ENCODE measurements at places on chromosomes 4 and X.

DNA sequence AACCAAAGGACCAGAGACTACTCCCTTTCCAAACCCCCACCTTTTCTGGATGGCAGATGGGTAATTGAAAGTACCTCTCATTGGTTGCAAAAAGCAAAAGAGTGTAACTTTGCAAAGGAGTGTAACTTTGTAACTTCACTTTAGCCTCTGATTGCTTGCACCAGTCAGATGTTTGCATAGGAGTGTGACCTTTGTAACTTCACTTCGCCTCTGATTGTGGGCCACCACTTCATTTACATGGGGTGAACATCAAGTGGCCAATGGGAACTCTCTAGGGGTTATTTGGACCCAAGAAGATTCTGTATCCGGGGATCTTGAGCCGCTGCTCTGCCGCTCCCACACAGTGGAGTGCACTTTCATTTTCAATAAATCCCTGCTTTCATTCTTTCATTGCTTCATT, 9.9 kb upstream of the SLC25A43 start:
- no peak for DNase-seq

DNA sequence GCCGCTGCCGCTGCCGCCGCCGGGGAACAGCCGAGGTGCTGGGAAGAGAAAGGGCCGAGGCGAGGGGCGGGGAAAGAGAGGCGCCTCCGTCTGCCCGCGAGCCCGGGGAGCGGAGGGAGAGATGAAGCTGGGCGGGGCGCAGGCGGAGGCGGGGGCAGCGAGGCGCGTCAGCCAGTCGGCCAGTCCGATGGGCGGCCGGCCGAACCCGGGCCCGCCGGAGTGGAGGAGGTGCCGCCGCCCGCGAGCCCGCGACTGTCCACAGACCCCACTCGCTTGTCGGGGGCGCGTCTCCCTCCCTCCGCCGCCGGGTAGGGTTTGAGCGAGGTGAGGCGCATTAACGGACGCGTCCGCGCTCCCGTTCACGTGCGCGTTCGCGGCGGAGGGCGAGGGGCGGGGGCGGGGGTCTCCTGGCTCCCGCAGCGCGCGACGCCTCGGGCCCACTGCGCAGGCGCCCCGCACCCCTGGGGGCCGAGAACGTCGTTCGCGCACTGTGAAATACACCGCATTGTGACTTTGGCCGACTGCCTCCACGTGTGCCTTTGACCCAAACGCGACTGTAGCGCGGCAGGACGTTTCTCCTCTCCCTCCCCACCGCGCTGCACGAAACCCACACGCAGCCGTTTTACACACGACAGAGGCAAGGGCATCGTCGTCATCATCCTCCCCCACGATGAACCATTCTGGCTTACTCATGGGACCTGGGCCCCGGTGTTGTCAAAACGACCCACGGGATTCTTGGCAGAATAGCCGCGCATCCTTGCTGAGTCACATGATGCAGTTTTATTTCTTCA, at the start of gene NUDT11:
NUDT11 (minus strand) TSS at position 92 of the 791 bp plus-strand sequence. CDS start 148 bp downstream, outside the sequence.
- DNase-seq, result peak; percentile 70

DNA sequence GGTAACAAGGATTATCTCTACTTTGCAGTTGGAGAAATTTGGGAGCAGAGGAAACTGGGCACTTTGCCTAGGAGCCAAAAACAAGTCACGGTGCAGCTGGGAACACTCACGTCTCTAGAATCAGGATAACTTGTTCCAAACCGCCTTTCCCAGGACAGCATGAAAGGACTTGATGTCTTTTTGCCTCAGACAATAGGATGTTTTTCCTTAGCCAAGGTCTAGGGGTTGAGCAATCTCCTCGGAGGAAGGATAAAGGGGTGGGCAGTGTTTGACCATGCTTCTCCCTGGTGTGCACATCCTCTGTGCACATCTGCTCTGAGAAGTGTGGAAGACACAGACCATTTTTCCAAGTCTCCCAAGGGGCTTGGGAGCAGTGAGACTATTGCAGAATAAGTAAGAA, 1.7 kb upstream of the SPARCL1 start:
- DNase-seq, result peak; percentile 25

DNA sequence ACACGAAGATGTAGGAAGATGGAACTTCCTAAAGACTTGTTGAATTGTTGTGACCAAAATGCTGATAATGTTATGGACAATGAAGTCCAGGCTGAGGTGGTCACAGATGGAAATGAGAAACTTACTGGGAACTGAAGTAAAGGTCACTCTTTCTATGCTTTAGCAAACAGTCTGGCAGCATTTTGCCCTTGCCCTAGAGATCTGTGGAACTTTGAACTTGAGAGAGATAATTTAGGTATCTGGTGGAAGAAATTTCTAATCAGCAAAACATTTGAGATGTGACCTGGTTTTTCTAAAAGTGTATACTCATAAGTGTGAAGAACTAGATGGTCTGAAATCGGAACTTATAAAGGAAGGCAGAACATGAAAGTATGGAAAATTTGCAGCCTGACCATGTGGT, 1785.9 kb downstream of the PCDH7 start:
- DNase-seq, result no peak

DNA sequence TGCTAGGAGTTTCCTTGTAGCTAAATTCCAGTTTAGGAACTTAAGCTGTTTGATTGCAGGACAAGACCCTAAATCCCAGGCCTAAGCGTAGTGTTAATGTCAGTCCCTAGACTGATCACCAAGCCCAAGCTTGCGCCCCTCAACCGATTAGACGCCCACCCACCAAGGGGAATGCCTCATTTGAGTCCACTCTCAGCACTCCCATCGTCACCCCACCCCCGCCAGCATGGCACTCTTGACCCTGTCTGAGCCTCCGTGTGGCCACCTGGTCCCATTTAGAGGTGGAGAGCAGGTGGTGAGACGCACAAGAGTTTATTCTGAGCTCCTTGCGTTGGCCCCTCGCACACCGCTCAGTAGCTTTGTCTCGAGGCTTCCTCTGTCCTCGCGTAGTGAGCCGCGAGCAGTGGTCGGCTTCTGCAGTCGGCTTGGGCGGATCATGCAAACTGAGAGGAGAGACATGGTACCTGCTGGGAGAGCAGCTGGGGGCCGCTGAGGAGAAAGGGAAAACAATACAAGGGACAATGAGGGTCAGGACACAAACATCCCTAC, 48.5 kb upstream of the ZNF157 start:
- DNase-seq, result no peak

- no peak for DNase-seq
Observed at GRCh38 chrX:18075603-18076002, 145.1 kb downstream of the BEND2 start.

DNA sequence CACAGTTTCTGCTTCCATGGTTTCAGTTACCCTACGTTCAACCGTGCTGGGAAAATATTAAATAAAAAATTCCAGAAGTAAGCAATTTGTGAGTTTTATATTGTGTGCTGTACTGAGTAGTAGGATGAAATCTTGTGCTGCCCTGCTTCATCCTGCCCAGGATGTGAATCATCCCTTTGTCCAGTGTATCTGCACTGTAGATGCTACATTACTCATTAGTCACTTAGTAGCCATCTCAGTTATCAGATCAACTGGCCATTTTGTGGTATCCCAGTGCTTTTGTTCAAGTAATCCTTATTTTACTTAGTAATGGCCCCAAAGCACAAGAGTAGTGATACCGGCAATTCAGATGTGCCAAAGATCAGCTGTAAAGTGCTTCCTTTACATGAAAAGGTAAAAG, 97.9 kb downstream of the COX18 start:
- peak; percentile 88 for DNase-seq

- DNase-seq, result peak; percentile 34
Observed at GRCh38 chrX:134158821-134159512, 78.0 kb upstream of the CCDC160 start.

DNA sequence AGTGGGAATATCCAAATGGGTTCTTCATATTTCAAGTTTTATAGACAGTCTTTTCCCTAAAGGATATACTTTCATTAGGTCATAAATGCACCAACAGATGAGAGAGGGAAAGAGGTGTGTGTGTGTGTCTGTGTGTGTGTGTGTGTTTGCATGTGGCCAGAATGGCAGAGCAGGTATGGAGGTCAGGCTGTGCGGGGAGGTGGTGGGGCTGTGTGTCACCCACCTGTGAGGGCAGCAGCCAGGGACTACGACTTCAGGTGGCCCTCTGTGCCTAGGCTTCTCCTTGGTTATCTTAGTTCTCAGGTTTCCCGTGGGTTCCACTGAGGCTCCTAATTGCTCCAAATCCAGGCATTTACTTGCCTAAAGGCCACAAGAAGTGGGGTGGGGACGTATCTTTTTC, 14.6 kb downstream of the HAND2 start:
- no peak for DNase-seq

- DNase-seq, result no peak
Observed at GRCh38 chr4:108247387-108248049, 78.8 kb upstream of the LEF1 start.

DNA sequence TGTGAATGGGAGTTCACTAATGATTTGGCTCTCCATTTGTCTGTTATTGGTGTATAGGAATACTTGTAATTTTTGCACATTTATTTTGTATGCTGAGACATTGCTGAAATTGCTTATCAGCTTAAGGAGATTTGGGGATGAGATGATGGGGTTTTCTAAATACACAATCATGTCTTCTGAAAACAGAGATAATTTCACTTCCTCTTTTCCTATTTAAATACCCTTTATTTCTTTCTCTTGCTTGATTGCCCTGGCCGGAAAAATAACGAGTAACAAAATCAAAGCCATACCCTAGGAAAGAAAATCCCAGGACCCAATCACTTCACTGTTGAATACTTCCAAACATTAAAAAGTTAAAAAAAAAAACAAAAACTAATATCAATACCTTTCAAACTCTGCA, 67.7 kb upstream of the UGT2B4 start:
- DNase-seq, result no peak

DNA sequence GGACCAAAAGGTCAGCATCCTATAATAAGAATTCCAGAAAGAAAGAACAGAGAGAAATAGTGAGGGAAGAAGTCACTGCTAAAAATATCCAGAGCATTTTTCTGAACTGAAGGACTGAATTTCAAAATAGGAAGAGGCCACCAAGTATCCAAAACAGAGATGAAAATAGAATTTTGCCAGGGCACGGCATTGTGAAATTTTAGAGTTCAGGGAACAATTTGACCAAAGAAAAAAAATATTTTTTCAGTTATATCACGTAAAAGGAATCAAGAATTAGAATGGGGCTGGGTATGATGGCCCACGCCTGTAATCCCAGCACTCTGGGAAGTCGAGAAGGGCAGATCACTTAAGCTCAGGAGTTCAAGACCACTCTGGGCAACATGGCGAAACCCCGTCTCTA, 65.4 kb downstream of the FGFBP1 start:
- DNase-seq, result no peak

- no peak for DNase-seq
Observed at GRCh38 chrX:21939906-21940305, 603 bp upstream of the SMS start.

DNA sequence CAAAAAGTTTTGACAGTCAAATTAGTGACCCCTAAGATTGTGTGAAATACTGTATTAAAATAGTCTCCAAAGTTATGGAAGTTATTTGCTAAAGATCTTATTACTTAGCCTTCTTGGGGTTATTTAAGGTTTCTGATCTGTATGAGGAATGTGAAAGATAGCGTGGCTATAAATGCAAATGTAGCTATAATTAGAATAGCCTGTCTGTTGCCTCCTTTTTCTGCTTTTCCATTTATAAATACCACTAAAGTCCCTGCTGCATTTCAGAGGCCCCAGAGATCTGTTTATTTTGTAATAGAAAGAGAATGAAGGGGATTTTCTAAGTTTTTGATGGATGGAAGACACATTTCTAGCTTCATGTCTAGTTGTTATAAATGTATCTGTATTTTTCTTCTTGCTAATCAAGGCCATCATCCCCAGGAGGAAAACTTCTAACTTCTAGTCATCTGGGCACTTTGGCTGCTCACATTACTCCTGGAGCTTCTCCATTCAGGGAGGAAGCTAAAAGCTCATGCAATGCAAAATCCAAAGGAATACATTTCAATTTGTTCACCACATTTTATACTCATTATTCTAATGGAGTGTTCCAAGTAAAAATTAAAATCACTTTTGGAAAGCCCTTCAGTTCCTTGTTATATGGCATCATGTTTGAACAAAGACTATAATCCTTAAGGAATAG, 73.9 kb downstream of the INTS12 start:
- DNase-seq, result no peak

GRCh38 chr4:849478-850175, 23.7 kb upstream of the CPLX1 start:
- DNase-seq, result no peak

GRCh38 chr4:80484712-80485111, 149.2 kb downstream of the CFAP299 start:
- DNase-seq, result no peak

DNA sequence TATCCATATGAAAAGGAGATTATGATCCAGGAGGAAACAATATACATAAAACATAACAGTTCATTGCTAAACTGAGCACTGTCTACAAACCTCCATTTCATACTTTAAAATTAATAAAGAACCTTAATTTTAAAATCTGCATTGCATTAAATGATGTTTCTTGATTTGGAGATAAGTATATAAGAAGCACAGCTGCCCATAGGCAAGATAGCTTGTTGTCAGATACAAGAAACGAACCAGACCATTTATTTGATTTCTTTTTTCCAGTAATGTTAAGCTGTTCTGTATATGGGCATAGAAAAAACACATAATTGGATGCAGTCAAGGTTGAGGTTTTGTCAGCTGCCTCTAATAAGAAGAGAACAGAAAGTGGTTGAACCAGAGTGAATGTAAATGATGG, 6.4 kb downstream of the GUF1 start:
- no peak for DNase-seq

GRCh38 chr4:42167709-42168108, 15.3 kb upstream of the BEND4 start:
- DNase-seq, result no peak

- peak; percentile 75 for DNase-seq
Observed at GRCh38 chr4:112704991-112705845, 68.3 kb downstream of the LARP7 start.

GRCh38 chr4:89308161-89308500, 531 bp upstream of the GPRIN3 start:
- no peak for DNase-seq

- no peak for DNase-seq
Observed at GRCh38 chr4:24913119-24913485, 260 bp upstream of the CCDC149 start.

DNA sequence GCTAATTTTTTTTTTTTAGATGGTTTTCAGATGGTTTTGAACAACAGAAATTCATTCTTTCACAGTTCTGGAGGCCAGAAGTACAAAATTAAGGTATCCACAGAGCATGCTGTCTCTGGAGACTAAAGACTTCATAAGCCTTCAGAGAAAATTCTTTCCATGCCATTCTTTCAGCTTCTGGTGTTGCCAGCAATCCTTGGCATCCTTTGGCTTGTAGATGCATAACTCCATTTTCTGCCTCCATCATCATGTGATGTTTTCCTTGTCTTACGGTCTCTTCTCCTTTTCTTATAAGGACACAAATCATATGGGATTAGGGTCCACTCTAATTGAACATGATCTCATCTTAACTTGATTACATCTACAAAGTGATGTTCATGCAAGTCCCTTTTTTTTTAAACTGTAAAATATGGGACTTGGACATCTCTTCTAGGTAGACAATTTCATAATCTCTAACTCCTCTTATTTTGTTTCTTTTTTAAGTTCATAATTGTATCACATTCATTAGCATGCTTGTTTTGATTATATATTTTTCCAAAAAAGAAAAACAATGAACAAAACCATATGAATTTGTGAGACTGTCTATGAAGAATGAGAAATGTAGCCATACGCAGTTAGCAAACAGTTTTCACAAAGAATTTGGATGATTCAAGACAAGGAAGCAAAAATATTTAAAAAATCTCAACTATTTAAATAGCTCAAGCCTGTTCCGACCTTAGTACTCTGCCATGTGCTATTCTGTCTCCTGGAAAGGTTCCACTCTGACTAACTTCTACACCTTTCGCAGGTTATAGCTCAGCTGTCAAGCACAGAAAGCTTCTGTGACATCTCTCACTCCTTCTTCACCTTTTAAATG, 53.1 kb upstream of the GIMD1 start:
- DNase-seq, result peak; percentile 25

- DNase-seq, result no peak
Observed at GRCh38 chr4:105236202-105236915, 89.7 kb downstream of the TET2 start.

Measured in astrocyte of the spinal cord (primary cell).